Sigmoid colon (tissue), 7 donors: ENCODE measurements at places on chromosomes 5 and 9. TPM values are rescaled to one million over a fixed set of nuclear protein-coding genes. Genes with fewer than 3 reads are reported as not detected.

The ALDH7A1 gene
- total RNA-seq, result 18.9 TPM

The SMU1 gene
- 20.2 TPM for total RNA-seq

The LPAR1 gene
- total RNA-seq, result 47.9 TPM

The PCDHGA2 gene
- 2.8 TPM for total RNA-seq

The FAF2 gene
- 24.6 TPM for total RNA-seq

The HAVCR1 gene
- not detected for total RNA-seq

The FGFR4 gene
- total RNA-seq, result 6.6 TPM

The ANXA2R gene
- total RNA-seq, result 3.2 TPM

The DMRT3 gene
- total RNA-seq, result not detected

The GABRA1 gene
- total RNA-seq, result not detected

The SAPCD2 gene
- total RNA-seq, result not detected

The HRCT1 gene
- total RNA-seq, result 2.1 TPM

The JAKMIP2 gene
- 8.9 TPM for total RNA-seq

The PLPP1 gene
- total RNA-seq, result 355 TPM

The FOXD4L5 gene
- total RNA-seq, result not detected

The ACSL6 gene
- total RNA-seq, result 2.2 TPM

The DEPDC1B gene
- 0.27 TPM for total RNA-seq

The ADAMTS13 gene
- total RNA-seq, result 1.9 TPM

The MYMK gene
- total RNA-seq, result not detected

The FAM120A gene
- total RNA-seq, result 59.9 TPM

The ALAD gene
- total RNA-seq, result 31.0 TPM

The FAM151B gene
- 3.2 TPM for total RNA-seq

The BTNL8 gene
- 0.27 TPM for total RNA-seq

The STK32A gene
- total RNA-seq, result 5.6 TPM

The NR6A1 gene
- total RNA-seq, result 2.1 TPM

The SLC34A1 gene
- not detected for total RNA-seq

The TAF11L3 gene
- total RNA-seq, result not detected

The FAXDC2 gene
- 118 TPM for total RNA-seq

The PCDHGB6 gene
- 12.7 TPM for total RNA-seq

The APC gene
- total RNA-seq, result 67.4 TPM

The PIP5KL1 gene
- 0.16 TPM for total RNA-seq

The TICAM2 gene
- total RNA-seq, result 0.95 TPM
